IPS DF 6.9 (cell line): ENCODE measurements at places on chromosomes 2 and 18.
A peak's percentile ranks its signal among the peaks of the same experiment; 100 is the strongest.

- no peak for DNase-seq
Measured at GRCh38 chr2:218607436-218608115, at the start of gene PLCD4. TSS of gene PLCD4 (plus strand) at chr2:218607899. CDS start at chr2:218615740, 7,841 bp downstream.

- no peak for DNase-seq
Measured at GRCh38 chr18:78970774-78971333, 8.8 kb upstream of the SALL3 start.

DNA sequence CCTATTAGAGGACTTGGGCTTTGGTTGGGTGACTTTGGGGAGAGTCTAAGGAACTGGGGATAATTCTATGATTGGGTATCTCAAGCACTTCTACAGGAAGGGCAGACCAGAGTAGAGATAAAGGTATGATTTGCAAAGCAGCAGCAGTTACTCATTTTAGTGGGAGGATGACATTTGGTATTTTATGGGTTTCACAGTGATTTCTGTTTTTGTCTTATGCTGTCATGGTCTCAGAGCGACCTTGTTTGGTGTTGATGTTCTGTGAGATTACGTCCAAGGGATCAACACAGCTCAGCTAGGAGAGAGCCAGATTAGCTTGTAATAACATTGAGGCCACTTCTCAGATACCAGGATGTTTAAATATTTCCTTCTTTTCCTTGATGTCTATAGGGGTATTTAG lies 18.2 kb downstream of the TTR start:
- no peak for DNase-seq

GRCh38 chr2:241456546-241456945 lies 51.8 kb downstream of the STK25 start:
- no peak for DNase-seq

- DNase-seq: no peak
Measured at GRCh38 chr2:145710303-145710702, 1190.4 kb upstream of the ZEB2 start.

DNA sequence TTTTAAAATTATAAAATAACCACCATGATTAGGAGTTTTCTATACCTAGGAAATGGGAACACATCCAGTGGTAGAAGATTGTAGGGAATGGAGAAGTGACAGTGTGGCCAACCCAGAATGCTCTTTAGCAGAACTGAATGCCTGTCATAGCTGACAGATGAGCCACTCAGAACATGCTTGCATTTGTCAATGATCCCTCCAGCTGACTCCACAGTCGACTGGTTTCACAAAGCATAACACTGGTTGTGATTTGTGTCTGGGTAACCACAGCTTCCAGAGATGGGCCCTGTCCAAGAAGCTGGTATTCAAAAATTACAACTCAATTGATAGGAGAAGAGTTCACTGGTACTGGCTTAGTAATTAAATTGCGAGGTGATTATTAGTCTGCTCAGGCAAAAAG lies 9.0 kb upstream of the CTIF start:
- no peak for DNase-seq

- no peak for DNase-seq
Measured at GRCh38 chr18:29651122-29651680, 1391.3 kb downstream of the DSC3 start.

DNA sequence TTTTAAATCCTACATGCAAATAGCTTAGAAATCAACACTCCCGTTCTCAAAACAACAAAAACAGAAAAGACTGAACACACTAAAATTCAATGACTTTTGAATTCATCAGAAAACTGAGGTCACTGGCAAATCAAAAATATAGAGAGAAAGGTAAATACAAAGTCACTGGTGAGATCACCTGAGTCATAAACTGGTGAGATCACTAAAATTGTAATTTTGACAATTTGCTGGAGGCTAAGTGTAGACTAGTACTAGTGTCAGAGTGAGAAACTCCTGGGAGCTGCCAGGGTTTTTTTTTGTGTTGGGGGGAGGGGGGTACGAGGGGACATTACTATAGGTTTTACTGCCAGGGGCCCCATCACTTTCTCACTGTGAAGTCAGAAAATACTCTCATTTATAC lies 1876.0 kb upstream of the CELF4 start:
- DNase-seq: no peak

- no peak for DNase-seq
Measured at GRCh38 chr2:190789074-190790004, 91.3 kb upstream of the GLS start.

GRCh38 chr2:153971250-153971649 lies 99.5 kb downstream of the GALNT13 start:
- no peak for DNase-seq

DNA sequence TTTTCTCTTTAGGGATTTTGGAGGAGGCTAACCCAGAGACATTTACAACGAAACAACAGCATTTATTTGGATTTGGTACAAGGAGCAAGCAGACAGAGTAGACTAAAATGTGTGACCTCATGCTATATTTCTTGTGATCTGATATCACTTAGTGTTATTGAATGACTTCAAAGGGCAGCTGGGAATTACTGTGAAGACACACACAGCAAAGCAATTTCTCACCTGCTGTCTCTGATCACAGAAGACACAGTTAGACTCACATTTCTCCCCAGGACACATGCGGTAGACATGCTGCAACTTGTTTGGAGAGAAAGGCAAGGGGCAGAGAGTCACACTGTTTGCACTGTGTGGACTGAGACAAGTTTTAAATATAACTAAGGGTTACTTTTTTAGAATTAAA lies 67.5 kb downstream of the LTBP1 start:
- no peak for DNase-seq

GRCh38 chr2:56729212-56729611 lies 545.4 kb downstream of the CCDC85A start:
- DNase-seq: no peak

DNA sequence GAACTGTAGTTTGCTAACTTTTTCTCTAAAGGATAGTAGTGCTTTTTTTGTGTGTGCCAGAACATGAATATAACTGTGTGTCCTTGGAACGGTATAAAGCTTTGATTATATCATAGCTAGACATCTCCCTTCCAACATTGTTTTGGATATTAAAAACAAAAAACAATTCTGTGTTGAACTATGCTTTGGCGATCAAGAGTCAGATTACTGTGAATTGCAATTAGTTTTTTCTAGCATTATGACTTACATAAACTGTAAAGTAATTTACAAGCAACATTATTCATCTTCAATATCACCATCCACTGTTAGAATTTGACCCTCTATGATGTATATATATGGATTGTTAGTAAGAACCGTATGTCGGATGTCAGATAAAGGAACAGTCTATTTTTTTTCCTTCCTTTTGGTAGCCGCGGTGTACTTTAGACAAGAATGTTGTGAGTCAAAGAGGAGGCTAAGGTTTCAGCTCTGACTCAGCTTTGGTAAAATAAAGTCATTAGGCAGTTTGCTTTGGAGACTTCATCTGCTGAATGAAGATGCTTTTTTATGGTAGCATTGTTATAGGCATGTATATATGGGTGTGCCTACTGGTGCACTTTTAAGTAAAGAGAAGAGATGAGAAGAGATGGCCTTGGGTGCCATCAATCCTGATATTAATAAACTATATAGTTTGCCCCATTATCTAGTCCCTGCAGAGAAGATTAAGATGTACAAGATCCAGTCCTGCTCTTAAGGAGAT lies 76.4 kb downstream of the LTBP1 start:
- DNase-seq: no peak

GRCh38 chr2:62857139-62857931 lies 151.8 kb downstream of the EHBP1 start:
- DNase-seq: no peak

DNA sequence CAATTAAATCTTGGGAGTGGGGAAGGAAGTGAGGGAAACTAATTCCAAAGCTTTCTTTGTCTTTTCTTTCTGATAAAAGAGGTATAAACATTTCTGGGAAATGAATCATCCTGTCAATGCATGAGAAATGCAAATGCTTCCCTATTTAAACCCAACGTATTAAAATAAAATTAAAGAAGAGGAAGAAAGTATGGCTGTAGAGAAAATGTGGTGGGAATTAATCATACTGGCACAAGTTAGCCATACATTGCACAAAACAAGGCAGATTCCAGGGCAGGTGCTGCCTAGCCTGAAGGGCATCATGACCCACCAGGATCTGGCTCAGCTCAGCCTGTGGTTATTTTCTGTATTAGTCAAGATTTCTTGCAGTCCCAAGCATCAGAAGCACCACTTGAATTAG lies 338.0 kb downstream of the NYAP2 start:
- DNase-seq: no peak

DNA sequence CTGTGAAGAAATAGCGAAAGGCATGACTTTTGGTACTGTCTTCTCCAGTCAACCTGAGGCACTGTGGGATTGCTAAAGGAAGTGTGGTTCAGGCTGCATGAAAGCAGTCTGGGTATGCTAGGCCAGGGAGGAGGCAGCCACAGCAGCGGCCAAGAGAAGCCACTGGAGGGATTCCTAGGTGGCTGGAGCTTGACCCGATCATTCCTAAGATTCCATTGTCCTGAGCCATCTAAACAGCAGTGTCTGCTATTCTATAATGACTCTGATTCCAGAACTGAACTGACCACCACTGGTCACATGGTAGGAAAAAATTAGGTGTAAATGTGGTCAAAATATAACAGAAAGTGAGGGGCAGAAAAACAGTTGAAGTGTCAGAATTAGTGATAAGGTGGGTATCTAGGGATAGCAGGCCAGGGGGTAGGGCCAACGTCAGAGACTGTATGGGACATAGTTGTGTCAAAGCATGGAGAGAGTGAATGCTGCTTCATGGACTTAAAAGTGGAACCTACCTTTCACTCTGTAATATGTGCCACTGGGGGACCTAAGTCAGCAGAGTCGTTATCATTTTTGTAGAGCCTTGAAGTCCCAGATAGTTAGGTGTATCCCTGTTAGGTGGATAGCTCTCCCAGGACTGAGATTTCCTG lies 204.6 kb downstream of the CTNNA2 start:
- DNase-seq: no peak

- DNase-seq: no peak
Measured at GRCh38 chr2:36528766-36529392, 69.1 kb downstream of the FEZ2 start.

GRCh38 chr2:64831134-64831976 lies 157.8 kb upstream of the SLC1A4 start:
- DNase-seq: peak; percentile 58

DNA sequence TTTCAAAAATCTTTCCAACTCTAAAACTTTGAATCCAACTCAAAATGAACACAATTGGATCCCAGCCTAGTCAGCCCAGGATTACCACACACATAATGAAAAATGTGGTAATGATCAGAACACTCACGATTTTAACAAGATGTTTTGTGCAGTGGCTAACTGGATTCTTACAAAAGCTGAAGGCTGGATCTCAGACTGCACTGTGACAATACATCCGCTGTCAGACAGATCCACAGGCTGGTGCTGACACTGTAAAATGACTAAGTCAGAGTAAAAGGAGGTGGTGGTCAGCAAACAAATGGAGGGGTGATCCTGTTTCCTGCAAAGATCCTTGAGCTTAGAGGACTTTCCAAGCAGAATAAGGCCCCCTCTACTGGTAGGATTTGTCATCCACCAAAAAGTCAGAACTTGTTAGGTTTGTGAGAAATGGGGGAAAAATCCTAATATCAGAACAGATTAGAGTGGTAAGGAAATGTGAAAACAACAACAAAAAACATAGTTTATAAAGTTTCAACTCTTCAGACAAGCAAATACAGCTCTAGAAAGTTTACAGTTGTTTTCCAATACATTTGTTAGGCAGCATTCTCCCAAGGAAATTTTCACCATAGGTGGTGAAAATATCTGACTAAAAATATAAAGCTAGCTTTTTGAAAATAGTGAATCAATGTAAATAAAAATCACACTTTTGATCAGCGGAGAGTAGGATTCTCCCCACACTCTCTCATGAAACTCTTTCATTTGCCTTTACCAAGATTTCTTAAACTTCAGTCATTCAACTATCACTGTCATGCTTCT lies 211.9 kb downstream of the AGPS start:
- peak; percentile 45 for DNase-seq

DNA sequence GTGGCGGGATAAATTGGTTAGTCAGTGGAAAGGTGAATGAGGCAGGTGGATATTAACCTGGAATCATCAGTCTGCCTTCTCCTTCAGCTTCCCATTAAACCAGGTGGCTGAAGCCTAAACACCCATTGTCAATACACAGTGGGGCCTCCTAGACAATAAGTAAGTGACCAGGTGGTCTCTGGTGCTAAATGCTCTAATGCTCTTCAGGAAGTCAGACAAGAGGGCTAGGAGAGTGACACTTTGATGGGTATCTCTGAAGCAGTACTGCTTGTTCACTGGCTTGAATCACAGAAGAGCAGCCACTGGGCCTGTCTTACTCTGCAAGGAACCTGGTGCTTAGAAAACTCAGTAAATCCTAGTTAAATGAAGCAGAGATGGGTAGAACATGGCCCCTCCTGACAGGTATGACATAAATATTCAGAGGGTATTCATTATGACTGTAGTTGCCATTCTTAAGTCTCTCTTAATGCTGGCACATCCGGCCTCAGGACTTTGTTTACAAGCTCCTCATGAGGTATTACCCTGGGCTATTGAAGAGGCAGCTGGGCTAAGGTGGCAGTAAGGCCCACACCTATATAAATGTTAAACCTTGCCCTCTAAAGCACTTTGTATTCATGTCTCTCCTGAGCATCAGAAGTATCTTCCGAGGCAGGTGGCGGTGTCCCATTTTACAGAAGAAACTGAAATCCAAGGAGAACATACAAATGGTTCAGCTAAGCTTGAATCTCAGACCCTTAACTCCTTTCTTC lies 104.9 kb downstream of the NCK2 start:
- DNase-seq: no peak

GRCh38 chr2:190478572-190479195 lies 55.8 kb downstream of the NEMP2 start:
- no peak for DNase-seq

- no peak for DNase-seq
Measured at GRCh38 chr2:238255151-238255551, 15.3 kb upstream of the HES6 start.

- no peak for DNase-seq
Measured at GRCh38 chr2:176424746-176425145, 155.5 kb downstream of the MTX2 start.
